Stimulated activated naive CD8-positive, alpha-beta T cell treated with anti-CD3 and anti-CD28 coated beads, Interleukin-15, Interleukin-2, amounts not matched to agents 100 U/mL and 50 U/mL, for 24 hours (primary cell): ENCODE measurements at places on chromosomes 4 and X.

- no peak for DNase-seq
Measured at GRCh38 chr4:8729408-8730149, 137.0 kb downstream of the CPZ start.

DNA sequence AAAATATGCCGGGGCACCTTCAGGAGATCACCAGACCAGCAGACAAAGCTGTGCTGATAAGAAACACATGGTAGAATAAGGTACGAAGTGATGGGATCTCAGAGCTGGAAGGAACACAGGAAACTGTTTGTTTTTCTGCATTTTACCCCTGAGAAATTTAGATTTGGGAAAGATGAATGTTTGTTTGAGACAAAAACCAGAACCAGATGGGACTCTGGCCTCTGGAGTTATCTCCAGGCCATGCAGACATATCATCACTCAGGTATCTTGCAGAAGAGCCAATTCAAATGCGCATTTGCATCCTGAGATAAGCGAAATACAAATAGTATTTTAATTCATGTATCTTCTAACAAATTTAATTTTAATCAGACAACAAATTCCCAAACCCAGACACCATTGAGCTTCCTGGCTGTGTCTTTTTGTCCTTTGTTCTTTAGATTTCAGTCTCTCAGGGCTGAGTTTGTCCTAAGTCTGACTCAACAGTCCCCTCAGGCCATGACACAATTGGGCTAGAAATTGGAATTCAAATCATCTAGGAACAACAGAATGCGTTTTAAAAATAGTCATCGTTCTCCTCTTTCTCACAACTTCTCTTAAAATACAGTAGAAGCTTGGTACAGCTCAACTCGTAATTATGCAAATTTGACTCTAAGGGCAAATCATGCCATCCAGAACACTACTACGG is 159.0 kb downstream of the PACRGL start:
- no peak for DNase-seq

DNA sequence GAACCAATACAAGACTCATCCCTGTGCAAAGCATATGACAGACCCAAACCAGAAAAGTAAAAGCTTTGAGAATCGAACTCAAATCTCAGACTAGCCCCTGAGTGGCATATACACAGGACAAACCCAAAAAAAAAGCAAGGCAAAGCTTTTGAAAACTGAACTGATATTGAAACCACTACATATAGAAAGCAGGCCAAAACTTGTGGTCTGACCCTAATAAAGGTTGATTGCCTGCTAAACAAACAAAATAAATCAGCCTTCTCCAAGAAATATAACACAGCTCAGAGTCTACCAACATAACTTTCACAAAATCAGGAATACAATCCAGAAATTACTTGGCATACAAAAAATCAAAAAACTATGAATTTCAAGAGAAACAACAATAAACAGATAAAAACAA is 40.3 kb downstream of the LRBA start:
- no peak for DNase-seq

- DNase-seq = no peak
Measured at GRCh38 chr4:73396993-73397972, 6.8 kb upstream of the ALB start.

- no peak for DNase-seq
Measured at GRCh38 chrX:4588466-4588865, 875.0 kb upstream of the PRKX start.

DNA sequence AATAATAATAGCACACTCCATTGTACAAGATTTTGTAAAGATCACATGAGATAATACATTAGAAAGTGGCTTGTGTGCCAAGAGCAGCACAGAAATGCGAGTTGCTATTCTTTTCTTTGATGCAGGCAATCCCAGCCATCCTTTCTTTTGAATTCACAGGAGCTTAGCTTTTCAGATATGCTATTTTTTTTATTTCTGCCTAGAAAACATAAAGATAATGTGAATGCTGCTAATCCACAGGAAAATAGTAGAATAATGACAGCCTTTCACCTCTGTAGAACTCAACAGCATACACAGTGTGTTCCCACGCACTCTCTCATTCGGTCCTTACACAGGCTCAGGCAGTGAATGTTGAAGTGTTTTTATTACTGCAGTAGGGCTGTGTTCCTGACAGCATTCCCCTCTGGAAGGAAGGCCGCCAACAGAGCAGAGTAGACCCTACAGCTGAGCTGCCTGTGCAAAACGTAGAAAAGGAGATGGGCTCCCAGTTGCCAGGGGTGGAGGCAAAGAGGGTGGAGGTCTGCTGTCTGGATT is 138.8 kb upstream of the TAPT1 start:
- DNase-seq = no peak

DNA sequence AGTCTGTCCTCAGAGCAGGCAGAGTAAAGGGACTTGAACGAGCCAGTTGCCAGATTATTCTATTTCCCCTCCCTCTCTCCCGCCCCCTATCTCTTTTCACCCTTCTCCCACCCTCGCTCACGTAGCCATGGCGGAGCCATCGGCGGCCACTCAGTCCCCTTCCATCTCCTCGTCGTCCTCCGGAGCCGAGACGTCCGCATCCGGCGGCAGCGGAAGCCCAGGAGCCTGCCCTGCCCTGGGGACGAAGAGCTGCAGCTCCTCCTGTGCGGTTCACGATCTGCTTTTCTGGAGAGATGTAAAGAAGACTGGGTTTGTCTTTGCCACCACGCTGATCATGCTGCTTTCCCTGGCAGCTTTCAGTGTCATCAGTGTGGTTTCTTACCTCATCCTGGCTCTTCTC is 106.2 kb upstream of the SMAD1 start:
- DNase-seq = no peak

DNA sequence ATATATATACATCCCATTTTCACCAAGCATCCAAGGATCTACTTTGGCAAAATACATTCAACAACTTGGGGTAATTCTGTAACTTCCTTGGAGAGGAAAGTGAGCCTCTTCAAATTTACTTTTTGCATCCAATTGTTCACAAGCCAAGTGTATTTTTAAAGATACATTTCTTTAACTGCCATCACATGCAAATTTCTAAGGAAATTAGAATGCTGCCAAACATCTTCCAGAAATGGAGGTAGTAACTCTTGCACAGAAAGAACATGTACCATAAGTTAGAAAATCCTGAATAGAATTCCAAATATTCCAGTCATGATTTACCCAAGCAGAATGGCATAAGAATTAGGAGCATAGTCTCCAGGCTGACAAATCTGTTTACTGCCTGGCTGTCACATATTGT is 220.5 kb upstream of the NWD2 start:
- DNase-seq = no peak
